Hepatocyte (in vitro differentiated cells): ENCODE measurements at places on chromosomes 5 and 9.

- no peak for DNase-seq
Observed at GRCh38 chr9:26802921-26803320, 89.7 kb downstream of the CAAP1 start.

GRCh38 chr9:117242082-117242481, 172.8 kb downstream of the ASTN2 start:
- DNase-seq, result no peak

DNA sequence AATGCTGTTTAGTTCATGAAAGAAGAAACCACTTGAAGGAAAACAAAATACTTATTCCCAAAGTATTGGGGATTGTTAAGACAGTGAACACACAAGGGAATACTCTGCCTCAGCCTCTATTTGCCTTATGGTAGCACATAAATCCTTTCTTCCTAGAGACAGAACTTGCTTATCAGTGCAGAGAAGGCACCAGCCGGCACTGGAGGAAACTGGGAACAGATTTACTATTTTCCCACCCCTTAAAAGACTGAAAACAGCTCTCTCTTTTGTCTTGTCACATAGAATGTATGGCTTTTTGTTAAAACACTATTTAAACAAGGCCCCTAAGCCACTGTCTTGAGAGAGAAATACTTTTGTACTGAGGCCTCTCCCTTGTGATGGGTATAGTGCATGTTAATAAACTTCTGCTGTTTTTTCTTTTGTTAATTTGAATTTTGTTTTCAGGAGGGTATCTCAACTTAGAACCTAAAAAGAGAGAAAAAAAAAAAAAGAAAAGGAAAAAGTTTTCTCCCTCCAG, 40.7 kb upstream of the EDIL3 start:
- no peak for DNase-seq

DNA sequence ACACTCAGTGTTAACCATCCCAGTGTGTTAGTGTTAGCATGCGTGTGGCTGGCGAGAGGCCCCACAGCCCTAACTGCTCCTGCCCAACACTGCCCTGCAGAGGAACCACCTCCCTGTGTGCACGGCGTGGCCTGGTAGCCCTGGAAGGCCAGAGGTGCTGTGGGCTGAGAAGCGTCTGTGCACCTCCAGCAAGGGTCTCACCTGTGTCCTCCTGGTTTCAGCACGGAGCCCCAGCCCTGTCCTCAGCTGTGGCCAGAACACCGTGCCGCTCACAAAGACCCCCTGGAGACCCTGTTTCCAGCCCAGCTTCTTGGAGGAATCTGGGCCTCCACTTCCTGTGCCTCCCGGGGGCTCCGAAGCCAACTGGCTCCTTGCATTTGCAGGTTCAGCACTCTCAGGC, 56.1 kb upstream of the NRARP start:
- DNase-seq, result no peak

DNA sequence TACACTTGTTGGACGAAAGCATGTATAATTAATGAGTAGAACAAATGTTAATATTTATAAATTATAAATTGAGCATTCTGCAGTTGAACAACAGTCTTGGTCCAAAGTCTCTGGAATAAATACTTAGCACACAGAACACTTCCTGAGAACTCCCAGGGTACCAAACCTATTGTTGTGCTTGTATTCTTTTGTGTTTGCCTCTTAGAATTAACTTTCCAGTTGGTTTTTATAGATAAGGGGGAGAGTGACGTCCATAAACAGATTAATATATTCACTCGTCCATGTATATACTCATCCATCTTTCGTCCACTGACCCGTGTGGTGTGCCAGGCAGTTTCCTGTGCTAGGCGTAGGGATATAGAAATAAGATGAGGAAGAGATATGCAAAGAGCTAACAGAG, 62.3 kb upstream of the TGFBR1 start:
- no peak for DNase-seq

DNA sequence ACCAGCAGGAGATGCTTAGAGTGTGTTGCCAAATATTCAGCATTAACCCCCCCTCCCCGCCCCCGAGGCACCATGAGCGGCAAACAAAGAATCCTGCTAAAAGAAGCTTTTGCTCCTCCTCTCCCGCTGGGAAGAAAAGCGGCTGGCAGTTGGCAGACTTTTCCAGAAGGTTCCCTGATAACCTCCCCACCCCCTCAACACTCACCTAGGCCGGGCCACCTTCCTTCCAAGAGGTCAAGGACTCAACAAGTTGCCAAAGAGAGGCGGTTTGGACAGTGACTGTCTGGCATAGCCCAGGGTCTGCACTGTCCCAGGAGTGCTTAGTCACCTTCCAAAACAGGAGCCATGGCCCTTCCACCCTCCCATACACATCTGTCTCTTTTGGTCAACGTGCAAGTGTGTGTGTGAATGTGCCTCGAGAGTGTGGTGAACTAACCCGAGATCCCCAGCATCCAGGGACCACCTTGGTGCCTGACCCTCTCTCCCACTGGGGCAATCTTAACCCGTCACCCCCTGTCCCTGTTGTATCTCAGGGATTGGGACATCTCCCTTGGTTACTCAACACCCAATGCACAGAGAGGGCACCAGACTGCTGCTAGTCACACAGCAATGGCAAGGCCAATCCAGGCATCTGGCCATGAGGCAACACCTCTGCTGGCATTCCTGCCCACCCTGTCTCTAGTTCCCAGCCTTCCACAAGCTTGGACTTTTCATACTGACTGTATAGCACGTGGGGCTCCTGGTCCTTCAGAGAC, 18.9 kb downstream of the CAMK2A start:
- no peak for DNase-seq

GRCh38 chr9:72586388-72587130, 65.2 kb downstream of the TMC1 start:
- peak; percentile 32 for DNase-seq

- no peak for DNase-seq
Observed at GRCh38 chr9:16307626-16308195, 562.8 kb downstream of the BNC2 start.

DNA sequence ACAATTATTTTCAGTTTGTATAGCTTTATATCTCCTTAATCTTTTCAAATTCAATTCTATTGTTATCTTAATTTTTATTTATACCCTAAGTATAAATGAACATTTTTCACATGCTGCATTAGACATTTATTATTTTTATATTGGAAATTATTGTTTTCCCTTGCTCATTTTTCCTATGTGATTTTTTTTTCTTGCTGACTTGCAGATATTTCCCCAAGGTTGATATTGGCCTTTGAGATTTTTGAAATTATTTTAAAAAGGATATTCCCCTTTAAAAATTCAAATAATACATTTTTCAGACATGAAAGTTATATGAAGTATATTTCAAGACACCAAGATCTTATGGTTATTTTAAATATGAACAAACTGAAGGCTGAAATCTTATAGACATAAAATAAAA, 234.2 kb downstream of the TRIM36 start:
- DNase-seq, result no peak

GRCh38 chr9:76642701-76643209, 121.5 kb upstream of the PCA3 start:
- no peak for DNase-seq

- no peak for DNase-seq
Observed at GRCh38 chr9:99377790-99378775, 156.0 kb downstream of the SEC61B start.

DNA sequence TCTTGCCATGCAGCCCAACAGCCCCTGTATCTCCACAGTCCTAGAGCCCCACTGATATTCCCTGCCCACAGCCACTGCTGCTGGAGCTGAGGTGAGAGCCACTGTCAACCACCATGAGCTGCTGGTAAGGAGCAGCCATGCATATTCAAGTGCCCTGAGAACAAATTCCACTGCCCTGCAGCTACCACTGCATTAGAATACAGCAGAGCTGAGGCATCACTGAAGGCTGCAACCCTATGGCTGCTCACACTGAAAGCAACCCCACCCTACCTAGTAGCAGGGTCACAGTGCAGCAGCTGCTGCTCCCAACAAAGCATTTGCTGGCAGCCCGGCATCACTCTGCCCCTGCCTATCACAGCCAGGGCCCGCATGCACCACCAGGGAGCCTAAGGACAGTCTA, 68.6 kb downstream of the SKIC3 start:
- no peak for DNase-seq

DNA sequence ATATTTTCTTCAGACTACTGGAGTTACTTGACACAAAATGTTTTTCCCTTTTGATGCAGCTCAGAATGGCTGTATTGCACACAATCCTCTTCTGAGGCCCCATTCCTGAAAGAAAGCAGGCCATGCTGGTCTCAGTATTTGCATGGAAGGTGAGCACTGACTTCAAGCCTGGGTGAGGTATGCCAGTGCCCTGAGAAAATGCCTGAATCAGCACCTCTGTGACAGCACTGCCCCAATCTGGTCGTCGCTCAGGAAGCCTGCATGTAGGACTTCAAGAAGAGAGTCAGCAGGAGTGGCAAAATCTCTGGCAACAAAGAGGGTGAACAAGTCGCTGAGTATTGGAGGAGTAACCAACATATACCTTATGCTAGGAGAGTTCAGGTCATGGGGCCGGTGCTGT, 425.2 kb upstream of the PIK3R1 start:
- no peak for DNase-seq

- no peak for DNase-seq
Observed at GRCh38 chr5:41465493-41466171, 44.8 kb downstream of the PLCXD3 start.

DNA sequence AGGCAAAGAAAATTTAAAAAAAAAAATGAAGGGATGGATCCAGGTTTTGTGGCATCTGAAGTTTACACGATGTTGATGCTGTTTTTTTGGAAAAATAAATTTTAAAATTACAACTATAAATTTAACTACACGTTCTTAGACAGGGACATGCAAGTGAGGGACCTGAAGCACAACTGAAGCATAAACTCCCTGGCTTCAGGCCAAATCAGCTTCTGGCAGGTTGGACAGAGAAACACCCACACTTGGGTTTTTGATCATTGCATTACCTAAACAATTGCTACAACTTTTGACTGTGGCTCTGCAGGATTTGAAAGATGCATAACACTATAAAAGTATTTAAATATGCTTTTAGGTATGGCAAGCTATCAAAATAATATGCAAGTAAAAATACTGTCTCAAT, 1318.3 kb upstream of the DMAC1 start:
- no peak for DNase-seq

GRCh38 chr9:136023410-136024225, 62.4 kb upstream of the UBAC1 start:
- DNase-seq, result no peak
